ENCODE measurements at places on chromosomes 2 and 18.

DNA sequence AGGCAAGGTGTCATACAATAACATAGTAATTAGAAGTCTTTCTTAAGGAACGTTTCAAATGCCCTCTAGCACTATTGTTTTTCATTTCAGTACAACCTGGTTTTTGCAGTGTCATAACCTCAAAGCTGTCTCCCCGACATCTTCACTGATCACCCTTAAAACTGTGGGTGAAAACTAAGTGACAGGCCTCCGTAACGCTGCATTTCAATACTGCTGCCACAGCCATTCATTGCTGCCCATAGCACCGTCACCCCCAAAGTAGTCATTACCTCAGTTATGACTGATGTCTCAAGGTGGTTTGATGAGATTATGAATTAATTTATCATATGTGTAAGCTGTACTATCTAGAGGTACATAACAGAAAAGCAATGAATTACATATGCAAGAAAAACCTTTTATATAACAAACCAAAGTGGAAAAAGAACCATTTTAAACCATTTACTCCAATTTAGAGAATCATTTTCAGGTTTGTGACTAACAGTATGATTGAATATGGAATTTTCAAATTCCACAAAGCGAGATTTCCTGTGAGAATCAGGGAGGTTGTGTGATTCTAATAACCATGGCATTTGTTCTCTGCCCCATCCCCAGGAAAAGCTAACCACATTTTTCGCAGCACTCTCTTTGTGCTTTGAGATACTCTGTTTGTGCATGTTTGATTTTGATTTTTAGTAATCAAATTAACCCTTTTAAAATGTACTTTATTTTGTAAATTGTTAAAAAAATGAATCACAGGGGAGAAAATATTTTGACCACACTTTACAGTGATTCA, 263.0 kb downstream of the PTGR3 start:
- DNase-seq: no peak

GRCh38 chr2:27502142-27502541, 5.5 kb downstream of the GCKR start:
- no peak for DNase-seq

GRCh38 chr18:45820106-45820745, 5.2 kb upstream of the SIGLEC15 start:
- DNase-seq: no peak

DNA sequence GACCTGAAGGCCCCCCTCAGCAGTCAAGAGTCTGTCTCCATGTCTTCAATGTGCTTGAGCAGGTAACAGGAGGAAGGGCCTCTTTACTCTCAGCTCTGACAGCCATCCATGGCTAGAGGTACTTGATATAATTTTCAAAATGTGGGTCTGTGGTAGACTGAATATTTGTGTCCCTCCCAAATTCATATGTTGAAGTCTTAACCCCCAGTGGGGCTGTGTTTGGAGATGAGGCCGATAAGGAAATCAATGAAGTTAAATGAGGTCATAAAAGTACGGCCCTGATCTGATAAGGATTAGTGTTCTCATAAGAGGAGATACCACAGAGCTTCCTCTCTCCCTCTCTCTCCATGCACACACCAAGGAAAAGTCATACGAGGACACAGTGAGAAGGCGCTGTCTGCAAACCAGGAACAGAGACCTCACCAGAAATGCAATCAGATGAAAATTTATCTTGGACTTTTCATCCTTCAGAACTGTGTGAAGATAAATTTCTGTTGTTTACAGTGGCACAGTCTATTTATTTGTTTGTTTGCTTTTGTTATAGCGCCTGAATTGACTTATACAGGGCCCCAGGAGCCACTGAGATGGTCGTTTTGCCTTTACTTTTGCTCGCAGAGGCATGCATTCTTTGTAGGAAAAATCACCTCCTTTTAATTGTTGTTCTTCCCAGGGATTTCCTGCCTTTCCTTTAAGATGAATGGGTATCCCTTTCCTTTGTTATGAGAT, 274.8 kb upstream of the TRIB2 start:
- peak; percentile 78 for DNase-seq

DNA sequence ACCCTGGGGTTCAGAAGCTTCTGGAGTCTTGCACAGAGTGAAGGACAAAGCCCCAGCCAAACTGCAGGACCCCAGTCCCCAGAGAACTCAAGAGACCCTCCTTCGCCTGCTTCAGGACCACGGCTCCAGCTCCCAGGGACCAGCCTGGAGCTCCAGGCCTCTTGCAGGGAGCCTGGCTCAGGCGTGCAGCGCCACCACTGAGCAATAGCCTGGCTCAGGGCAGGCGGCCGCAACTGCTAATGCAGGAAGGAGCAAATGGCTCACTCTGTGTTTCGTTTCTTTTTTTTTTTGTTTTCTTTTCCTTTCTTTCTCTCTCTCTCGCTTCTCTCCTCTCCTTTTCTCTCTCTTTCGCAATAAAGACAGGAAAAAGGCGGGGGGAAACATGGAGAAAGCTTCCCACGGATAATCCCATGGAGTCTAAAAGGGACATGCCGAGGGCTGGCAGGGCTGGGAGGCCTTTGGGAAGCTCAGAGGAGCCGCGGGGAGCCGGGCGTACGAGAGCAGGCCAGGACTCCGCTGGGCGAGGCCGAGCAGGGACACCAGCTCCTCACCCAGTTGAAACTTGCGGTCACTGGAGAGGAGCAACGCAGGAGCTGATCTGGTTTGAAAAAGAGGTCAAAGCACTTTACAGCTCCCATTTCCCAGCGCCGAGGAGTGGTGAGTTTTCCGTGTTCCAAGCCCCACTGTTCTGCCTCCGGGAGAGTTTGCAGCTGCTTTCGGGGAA, 244.8 kb downstream of the TWIST2 start:
- no peak for DNase-seq

DNA sequence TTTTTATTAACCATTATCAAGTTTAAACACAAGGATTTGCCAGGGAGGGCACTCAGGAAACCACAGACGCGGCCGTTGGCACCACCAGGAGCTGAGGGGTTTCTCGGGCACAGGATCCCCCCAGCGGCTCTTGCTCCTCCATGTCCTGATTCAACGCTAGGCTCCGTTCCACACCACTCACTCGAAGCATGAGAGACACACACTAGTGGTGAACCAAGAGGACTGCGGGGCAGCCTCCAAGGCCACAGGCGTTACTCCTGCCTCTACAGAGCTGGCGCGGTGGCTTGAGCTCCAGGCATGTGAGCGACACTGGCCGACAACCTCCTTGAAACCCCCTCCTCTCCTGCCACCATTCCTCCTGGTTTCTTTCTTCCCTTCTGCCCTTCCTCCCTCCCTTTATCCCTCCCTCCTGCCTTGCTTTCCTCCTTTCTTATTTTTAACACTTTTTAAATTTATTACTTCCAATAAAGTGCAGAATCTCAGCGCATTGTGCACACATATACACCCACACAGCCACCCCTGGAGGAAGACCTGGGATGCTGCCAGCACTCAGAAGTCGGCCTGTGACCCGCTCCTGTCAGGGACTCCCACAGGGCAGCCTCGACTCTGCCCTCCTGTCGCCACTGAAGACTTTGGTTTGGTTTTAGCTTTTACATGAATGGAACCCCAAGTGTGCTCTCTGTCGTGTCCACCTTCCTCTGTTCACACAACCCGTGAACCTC, 21.7 kb downstream of the COX7A2L start:
- peak; percentile 19 for DNase-seq

GRCh38 chr2:10650761-10651160, 39.0 kb downstream of the NOL10 start:
- no peak for DNase-seq

DNA sequence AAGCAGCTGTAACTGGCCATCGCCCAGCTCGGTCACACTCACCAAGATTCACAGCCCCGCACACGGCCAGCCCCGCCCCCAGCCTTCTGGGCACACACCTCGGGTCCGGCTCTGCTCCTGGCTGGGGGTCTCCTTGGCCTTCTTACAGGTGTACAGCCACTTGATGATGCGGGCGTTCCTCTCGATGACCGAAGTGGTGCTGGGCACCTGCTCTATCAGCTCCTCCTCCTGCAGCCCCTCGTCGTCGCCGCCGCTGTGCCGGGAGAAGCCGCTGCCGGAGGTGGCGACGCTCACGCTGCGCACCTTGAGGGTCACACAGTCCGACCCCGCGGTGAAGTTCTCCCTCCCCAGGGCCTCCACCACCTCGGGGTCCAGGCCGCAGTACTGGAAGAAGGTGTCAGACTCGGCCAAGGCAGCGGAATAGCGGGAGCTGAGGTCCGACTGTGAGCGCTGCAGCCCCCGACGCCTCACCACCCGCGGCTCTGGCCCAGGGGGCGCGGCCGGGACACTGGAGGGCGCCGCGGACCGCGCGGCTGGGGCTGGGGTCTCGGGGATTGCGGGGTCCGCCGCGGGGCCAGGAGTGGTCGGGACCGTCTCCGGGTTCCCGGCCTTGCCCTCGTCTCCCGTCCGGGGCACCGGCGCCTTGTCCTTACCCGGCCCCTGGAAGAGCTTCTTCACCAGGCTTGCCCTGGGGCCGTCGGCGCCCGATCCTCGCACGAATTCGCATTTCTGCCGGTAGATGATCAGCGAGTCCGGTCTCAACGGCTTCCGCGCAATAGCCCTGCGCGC, 769 bp downstream of the FAM110C start:
- no peak for DNase-seq

DNA sequence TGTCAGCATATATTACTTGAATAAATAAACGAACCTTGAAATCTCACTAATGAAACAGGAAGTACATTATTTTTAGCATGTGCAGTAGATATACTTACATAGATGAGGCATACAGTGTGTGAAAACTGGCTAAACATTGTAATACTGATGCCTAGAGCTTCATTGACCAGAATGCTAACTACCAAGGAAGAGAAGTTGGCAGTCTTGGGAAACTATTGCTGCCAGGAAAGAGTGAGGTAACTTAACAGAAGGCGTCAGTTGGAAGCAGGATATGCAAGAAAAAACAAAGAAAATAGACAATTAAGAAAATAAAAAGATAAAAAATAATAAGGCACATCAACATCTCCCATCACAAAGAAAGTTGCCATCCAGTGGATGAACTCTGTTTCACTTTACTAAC, 963.0 kb downstream of the TDRD15 start:
- DNase-seq: no peak

- no peak for DNase-seq
Measured at GRCh38 chr2:186220409-186220808, 265.7 kb upstream of the ZC3H15 start.

GRCh38 chr18:70332694-70333093, 43.8 kb downstream of the SOCS6 start:
- DNase-seq: no peak

DNA sequence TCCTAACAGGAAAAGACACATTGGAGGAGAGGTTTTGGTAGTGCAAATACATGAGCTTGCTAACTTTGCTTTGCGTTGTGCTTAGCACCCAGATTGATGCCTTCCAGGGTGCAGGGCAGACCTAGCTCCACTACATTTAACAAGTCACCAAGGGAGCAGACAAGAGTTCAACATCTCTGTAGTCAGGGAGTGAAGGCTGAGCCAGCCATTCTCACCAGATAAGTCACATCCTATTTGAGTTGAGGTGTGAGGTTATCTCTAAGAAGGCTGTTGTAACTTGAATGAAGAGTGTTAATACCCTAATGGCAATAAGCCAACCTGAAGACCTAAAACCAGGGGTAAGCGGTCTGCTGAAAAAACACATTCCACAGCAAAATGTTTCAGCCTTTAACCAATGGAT, 69.6 kb upstream of the DSEL start:
- DNase-seq: no peak

- no peak for DNase-seq
Measured at GRCh38 chr2:137031731-137032130, 266.4 kb downstream of the THSD7B start.

DNA sequence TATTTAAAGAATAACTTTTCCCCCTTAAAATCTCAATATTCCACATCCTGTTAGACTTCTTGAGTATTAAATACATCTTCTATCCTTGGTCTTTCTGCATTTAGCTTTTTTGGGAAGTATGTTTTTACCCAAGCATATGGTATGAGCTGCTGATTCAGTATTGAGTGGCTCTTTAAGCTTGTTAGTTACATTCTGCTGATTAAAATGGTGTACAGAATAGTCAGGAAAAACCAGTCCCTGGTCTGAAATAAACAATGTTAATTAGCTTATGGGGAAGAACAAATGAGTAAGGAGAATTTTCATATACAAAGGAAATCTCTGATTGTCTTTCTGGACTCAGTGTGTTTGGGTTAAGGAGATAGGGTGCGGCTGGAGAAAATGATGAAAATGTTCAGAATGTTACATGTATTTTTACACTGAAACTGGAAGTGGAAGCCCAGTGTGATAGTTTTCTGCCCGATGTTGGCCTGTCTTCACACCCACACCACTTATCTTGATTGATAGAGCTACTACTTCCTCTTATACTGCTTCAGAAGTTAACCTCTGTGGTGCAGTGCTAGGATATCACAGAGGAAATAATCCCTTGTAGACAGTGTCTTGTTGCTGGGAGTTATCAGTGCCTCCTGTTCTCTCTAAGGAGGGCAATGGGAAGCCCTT, 84.0 kb downstream of the MSH2 start:
- DNase-seq: peak; percentile 57

- no peak for DNase-seq
Measured at GRCh38 chr2:176561706-176562105, 292.5 kb downstream of the MTX2 start.

- DNase-seq: no peak
Measured at GRCh38 chr18:51007790-51008139, 22.2 kb upstream of the SMAD4 start.

DNA sequence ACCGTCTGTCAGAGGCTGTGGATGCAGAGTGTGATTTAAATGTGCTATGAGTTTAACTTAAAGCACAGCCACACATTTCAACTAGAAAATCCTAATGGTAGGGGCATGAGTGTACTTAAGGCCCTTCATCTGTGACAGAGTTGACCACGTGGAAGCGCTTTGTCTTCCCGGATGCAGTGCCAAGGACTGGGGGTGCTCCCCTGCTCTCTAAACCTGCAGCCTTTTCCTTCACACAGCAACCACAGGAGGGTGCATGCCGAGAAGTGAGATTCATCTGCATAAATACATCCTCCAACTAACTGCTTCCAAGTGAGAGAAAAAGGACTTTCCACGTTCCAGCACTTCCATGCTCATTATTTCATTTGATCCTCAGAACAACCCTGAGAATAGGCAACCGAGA, 149.6 kb downstream of the MYT1L start:
- DNase-seq: no peak

GRCh38 chr2:160510617-160511016, 17.0 kb upstream of the RBMS1 start:
- DNase-seq: peak; percentile 88

- DNase-seq: no peak
Measured at GRCh38 chr2:47088371-47089082, 66.6 kb downstream of the STPG4 start.

DNA sequence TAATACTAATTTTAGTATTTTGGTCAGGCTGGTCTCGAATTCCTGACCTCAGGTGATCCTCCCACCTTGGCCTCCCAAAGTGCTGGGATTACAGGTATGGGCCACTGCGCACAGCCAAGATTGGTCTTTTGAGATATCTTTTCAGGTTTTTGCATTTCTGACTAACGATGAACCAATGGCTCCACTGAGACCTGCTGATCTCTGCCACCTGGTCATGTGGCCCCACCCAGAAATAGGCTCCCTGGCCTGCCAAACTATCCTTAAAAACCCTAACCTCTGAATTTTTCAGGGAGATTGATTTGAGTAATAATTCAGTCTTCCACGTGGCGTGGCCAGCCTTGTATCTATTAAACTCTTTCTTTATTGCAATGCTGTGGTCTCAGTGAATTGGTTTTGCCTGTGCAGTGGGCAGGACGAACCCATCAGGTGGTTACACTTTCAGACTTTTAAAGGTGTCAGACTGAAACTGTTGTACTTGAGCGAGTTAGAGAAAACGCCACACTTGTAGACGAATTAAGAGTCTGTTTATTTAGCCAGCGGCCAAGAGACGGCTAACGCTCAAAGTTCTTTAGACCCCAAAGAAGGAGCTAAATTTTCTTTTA, 85.8 kb upstream of the MSH6 start:
- no peak for DNase-seq

Data from NB4 (cell line).